ENCODE measurements at places on chromosomes 7 and 10.

- DNase-seq: no peak
Observed at GRCh38 chr10:28294809-28295208, 8.1 kb downstream of the MPP7 start.

- DNase-seq: no peak
Observed at GRCh38 chr10:13414855-13415254, 66.8 kb upstream of the SEPHS1 start.

- DNase-seq: no peak
Observed at GRCh38 chr7:44976040-44976745, 2.6 kb downstream of the MYO1G start.

DNA sequence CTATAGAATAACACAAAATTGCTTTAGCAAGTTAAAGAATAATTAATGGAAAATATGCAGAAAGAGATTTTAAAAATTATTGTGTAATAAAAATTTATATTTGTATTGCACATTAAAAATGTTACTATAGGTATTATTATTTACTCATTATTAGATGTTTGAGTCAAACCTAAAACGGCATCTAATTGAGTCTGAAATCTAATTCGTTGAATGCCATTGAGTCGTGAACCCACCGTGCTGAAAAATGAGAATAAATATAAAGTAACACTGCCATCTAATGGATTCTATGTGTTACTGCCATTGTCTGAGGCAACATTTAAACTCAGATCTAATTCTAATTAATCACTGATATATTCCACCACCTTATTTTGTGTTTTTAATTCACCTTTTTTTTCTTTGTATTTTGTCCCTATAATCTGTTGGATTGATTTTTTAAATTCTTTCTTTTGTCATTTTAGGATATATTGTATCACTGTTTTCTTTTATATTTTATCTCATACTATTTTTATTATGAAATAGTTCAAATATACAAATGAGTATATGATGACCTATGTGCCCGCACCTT is 62.2 kb downstream of the SAMD9 start:
- no peak for DNase-seq

- DNase-seq: no peak
Observed at GRCh38 chr10:129949891-129950291, 14.2 kb downstream of the EBF3 start.

DNA sequence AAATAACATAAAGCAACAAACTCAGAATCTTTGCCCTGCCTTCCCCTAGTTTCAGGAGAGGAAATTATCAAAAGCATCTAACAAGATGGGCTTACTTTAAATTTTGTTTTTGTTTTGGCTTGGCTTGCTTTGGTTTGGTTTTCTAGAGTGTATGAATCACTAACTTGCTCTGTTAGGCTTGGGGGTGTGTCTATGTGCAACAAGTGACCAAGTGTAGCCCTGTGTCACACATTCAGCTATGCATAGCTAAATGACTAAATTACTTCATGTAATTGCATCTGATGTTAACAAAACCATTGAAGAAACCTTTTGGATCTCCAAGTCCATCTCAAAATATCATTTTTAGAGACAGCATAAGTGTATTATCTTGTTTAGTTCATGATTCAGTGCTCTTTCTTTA is 251.0 kb downstream of the TFEC start:
- no peak for DNase-seq

DNA sequence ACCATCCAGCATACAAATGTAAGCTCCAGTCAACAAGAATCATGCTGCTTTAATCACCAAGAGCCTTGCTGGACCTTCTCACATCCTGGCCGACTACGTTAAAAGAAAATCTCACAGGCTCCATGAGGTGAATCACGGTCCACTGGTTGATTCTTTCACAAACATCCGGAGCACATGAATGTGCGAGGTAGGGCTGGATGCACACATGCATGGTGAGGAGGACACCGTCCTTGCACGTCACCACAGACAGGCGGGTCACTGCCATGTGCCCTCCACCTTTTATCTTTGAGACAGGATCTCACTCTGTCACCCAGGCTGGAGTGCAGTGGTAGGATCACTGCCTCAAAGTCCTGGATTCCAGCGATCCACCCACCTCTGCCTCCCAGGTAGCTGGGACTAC is 265.1 kb downstream of the PARD3 start:
- DNase-seq: no peak

- DNase-seq: no peak
Observed at GRCh38 chr10:3968727-3969126, 183.7 kb upstream of the KLF6 start.

GRCh38 chr10:126160571-126160970 is 227.7 kb downstream of the ADAM12 start:
- no peak for DNase-seq

DNA sequence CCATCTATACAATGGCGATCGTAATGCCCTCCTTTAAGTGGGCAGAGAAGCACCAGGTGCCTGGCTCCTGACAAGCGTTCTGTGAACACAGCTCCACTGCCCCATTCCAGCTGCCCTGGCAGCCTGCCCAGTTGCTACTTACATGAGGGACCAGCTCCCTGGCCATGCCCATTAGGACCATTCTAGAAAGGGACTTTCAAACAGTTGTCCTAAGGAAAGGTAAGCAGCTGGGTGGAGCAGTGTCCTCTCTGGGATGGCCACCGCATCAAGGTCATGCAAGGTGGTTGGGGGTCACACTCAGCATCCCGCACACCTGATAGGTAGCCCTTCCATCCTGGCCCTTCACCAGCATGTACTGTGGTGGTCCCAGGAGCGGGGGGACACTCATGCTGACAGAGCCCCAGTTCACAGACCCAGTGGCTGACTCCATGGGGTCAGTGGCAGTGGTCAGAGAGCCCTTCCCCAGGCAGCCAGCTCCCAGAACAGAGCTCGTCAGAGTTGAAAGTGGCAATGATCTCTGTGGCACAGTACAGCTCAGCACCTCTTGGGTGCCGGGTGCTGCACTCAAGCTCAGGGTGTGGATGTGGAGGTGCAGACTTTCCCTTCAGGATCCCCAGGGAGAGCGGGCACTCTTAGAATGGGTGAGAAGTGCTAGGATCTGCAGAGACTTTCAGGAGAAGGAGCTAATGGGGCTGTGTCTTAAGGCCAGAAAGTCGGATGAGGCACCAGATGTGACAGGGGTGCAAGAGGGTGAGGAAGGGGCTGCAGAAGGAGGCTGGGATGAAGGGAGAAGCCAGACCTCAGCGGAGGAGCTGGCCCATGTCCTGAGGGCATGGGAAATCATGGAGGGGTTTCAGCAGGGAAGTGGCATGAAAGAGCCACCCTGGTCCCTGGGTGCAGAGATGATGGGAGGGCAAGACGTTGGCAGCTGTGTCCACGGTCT is 10.9 kb downstream of the MMRN2 start:
- no peak for DNase-seq

DNA sequence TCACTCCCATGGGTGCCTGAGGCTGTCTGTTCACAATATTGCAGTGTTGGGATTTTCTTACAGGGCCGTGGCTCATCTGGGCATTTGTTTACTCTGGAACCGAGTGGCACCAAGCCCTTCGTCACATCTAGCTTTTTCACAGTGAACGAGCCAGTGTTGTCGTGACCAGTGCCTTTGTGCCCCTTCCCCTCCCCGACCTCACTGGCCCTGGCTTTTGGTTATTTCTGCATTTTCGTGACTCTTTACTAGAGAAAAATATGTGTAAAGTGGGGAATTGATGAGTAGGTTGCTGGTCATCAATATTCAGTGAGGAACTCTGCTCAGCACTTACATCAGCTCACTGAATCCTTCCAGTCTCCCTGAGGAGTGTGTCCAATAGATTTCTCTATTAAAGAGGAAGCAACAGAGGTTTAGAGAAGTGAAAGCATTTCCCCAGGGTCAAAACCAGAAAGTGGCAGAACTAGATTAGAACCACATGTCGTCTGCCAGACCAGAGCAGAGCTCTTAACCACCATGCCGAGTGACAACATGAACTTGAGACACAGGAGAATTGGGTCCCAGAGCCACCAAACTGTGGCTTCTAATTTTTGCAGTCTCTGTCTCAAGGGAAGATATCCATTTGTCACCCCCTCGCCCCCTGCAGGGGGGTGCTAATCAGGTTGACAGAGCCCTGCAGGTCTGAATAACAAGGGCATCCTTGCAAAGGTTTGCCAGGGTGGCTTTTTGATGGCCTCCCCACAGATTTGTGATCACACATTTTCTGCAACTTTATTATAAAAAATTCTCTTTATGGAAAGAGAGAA is 125.3 kb downstream of the CHN2 start:
- no peak for DNase-seq

GRCh38 chr10:72953687-72954086 is 919 bp downstream of the PLA2G12B start:
- no peak for DNase-seq

DNA sequence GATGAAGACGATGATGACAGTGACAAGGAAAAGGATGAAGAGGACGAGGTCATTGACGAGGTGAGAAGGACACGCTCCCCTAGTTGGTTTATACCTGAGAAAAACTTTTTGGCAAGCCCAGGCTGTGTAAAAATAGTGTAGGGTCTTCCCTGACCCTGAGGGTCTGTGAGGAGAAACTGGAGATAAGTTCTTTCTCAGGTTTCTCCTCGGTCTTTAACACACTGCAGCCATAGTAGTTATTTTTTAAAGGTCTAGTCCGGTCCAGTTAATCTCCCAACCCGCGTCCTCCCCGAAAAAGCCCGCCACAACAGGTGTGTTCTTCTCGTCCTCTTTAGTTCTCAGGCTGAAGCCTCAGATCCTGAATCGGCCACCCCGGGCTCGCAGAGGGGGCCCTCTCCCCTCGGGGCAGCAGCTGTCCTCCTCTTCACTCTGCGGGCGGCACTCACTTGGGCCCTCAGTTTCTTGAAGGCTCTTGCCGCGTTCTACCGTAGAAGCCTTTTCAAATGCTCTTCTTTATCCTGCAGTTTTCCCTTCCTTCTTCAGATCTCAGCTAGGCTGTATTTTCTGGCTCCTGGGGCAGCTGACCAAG is 411 bp downstream of the BCCIP start:
- peak; percentile 20 for DNase-seq

DNA sequence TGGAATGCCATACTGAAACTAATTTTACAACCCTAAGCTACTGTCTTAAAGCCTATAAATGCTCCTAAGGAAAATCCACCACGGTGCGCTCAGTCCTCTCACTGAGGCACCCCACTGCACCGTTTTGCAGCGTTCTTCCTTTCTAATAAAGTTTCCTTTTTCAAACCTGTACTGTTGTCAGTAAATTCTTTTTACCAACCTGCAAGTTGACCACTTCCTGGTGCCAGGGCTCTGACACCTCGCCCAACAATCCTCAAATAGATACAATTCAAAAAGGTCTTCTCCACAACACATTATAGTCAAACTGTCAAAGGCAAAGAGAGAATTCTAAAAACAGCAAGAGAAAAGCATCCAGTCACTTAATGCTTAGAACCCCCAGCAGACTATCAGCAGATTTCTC is 42.8 kb downstream of the HERPUD2 start:
- peak; percentile 44 for DNase-seq

- DNase-seq: no peak
Observed at GRCh38 chr10:65827359-65827758, 1098.5 kb upstream of the LRRTM3 start.

DNA sequence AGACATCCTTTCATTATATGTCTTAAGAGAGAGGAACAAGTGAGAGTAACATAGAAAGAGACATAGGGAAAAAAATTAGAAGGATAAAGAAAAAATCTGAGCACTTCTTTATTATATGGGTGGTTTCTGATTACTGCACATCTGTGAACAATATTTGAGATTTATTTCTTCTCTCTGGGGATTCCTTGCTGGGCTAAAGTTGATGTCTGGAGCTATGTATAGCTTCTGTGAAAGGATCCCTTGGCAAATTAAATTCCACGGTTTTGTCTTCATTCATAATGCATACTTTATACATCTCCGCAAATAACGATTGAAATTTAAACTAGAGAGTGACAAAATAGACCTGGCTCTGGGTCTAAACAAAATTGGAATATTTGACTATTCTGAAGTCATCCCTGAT is 232.2 kb upstream of the CTBP2 start:
- DNase-seq: no peak

GRCh38 chr7:132511921-132512320 is 64.3 kb downstream of the PLXNA4 start:
- DNase-seq: no peak

- DNase-seq: no peak
Observed at GRCh38 chr10:126321440-126321839, 66.8 kb downstream of the ADAM12 start.

- no peak for DNase-seq
Observed at GRCh38 chr7:106980358-106980685, 64.2 kb upstream of the PRKAR2B start.

- no peak for DNase-seq
Observed at GRCh38 chr10:132870426-132870825, 71.9 kb downstream of the CFAP46 start.

DNA sequence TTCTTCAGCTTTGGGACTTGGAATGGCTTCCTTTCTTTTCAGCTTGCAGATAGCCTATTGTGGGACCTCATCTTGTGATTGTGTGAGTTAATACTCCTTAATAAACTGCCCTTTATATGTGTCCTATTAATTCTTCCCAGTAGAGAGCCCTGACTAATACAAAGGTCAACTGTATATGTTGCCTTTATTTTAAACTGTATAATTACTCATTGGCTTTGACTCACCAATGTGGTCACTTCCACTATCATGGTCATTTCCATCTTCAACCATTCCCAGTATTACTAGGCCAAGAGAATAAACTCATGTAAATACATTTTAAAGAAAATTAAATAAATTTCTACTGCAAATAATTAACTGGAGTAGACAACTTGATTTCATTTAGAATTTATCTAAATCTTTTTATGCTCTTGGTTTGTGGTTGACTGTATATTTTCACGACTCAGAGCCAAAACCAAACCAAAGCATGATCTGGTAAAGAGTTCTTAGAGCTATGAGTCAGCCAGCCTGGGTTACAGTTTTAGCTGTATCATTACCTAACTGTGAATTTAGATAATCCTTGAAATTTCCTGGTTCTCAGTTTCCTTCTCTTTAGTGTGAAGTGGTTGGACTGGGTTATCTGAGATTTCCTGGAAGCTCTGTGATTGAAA is 188.4 kb downstream of the PPP1R3A start:
- no peak for DNase-seq

GRCh38 chr10:59891349-59891748 is 15.0 kb downstream of the CCDC6 start:
- DNase-seq: no peak

DNA sequence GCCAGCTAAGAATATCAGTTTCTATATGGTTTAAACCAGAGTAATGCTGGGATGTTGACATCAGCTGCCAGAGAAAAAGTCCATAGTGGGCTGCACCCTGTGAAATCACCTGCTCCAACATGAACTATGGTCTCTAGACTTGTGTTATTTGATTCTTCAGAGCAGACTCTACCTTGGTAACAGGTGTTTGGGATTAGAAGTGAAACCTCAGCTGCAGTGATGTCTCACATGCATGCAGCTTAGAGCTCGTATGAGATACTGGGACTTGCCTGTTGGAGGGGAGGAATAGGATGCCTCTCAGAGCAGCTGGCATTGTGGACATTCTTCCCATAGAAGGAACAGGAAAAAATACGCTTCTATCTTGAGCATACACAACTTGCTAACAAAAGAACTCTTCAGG is 287.1 kb upstream of the CSTF2T start:
- DNase-seq: no peak

GRCh38 chr10:6228010-6228511 is 25.3 kb downstream of the PFKFB3 start:
- DNase-seq: no peak

GRCh38 chr10:96719850-96720421 is 378 bp downstream of the PIK3AP1 start:
- peak; percentile 80 for DNase-seq

GRCh38 chr7:134783294-134784069 is 4.0 kb downstream of the CALD1 start:
- no peak for DNase-seq

GRCh38 chr10:63986536-63986935 is 465.3 kb downstream of the REEP3 start:
- DNase-seq: no peak

- no peak for DNase-seq
Observed at GRCh38 chr7:131897016-131897789, 340.8 kb upstream of the PODXL start.

- DNase-seq: no peak
Observed at GRCh38 chr7:81399471-81399870, 370.4 kb downstream of the HGF start.
